ENCODE measurements at places on chromosomes 5 and 9. TPM values are rescaled to one million over a fixed set of nuclear protein-coding genes. Genes with fewer than 3 reads are reported as not detected.

LCNL1 gene
- total RNA-seq, result not detected

IGFBPL1 gene
- total RNA-seq, result 0.20 TPM

OR4F3 gene
- not detected for total RNA-seq

BTNL8 gene
- not detected for total RNA-seq

FOXI1 gene
- not detected for total RNA-seq

FAM151B gene
- 0.36 TPM for total RNA-seq

TMEM215 gene
- not detected for total RNA-seq

SPATA31A3 gene
- total RNA-seq, result not detected

HMMR gene
- 91.8 TPM for total RNA-seq

AP3S1 gene
- 57.8 TPM for total RNA-seq

KIF20A gene
- total RNA-seq, result 81.9 TPM

MEIKIN gene
- 1.4 TPM for total RNA-seq

NTNG2 gene
- total RNA-seq, result 0.52 TPM

C5orf46 gene
- not detected for total RNA-seq

PCDHA6 gene
- total RNA-seq, result not detected

OBP2B gene
- total RNA-seq, result not detected

PCSK1 gene
- total RNA-seq, result not detected

CDH9 gene
- not detected for total RNA-seq

HRCT1 gene
- total RNA-seq, result not detected

GPX8 gene
- not detected for total RNA-seq

GPR21 gene
- 0.50 TPM for total RNA-seq

ENTPD2 gene
- not detected for total RNA-seq
